ENCODE measurements at places on chromosomes 12 and 14.

DNA sequence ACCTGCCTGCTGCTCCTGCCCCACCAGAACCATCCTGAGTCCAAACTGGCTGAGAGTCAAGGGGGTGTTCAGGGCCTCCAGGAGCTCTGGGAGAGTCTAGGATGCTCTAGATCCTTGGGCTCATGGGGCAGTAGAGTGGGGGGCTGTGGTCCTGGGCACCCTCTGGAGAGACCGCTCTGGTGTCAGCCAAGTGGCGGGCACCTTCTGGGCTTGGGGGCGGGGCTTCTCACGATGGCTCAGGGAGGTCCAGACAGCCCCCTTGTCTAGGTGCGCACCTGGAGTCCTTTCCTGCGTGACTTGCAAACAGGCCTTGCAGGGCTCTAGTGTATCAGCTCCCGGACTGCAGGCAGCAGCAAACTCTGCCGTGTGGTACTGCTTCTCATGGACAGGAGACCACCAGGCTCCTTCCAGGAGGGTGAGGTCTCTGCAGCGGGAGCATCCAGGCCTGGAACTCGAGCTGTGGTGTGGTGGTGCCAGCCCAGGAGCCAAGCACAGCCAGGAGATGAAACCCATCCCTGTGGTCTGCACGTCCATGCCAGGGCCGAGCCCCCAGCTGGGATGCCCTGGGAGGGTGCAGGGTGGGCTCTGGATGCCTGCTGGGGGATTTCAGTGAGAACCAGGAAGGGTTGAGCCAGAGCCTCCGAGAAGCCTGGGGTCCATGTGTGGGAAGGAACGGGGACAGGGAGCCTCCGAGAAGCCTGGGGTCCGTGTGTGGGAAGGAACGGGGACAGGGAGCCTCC, 15.0 kb downstream of the PACS2 start:
- DNase-seq: no peak

GRCh38 chr12:57008178-57008577, 1.8 kb upstream of the ZBTB39 start:
- peak; percentile 45 for DNase-seq

DNA sequence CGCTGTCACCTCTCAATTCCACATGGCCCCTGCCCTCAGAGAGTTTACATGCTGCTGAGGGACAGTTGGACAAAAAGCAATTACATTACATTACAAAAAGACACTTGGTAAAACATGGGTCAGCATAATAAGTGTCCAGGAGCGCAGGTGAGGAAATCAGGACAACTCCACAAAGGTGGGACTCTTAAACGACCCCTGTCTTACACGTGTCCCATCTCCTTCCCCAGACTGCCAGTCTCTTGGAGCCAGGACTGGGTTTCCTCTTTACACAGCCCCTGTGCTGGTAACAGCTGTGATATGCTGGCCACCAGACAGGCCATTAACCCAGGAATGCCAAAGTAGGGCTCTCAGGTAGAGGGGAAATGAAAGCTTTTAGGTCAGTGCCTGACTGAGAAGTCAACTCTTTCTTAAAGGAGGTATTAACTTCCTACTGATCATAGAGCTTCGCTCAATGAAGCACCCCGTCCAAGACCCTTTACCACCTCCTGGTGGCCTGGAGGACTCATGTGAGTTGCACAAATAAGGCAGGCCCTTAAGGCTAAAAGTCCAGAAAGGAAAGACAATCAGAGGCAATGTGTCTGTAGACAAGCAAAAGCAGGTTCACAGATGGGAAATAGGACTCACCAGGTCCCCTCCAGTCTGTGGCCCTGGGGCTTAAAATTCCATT, 55.5 kb downstream of the ANO2 start:
- DNase-seq: no peak

DNA sequence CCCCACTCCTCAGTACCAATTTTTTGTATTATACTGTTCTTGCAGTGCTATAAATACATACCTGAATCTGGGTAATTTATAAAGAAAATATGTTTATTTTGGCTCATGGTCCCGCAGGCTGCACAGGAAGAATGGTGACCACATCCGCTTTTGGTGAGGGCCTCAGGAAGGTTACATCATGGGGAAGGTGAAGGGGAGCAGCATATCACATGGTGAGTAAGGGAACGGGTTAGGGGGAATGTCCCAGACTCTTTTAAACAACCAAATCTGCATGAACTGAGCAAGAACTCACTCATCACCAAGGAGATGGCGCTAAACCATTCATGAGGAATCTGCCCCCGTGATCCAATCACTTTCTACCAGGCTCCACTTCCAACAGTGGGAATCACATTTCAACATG, 40.0 kb downstream of the OSBPL8 start:
- no peak for DNase-seq

GRCh38 chr12:71804505-71804904, 35.1 kb upstream of the TBC1D15 start:
- DNase-seq: no peak

DNA sequence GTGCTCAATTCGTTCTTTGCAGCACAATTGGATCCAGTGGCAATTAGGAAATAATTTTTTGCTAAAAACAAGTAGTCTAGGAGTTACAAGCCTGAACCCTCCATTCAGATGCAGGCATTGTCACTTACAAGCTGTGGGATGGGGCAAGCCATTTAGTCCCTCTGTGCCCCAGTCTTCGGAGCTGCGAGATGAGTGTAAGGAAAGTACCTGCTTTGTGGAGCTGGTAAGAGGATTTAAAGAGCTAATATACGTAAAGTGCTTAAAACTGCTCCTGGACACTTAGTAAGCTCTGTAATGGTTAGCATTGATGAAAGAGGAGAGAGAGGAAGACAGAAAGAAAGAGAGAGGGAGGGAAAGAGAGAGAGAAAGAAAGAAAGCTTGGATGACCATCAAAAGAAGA, 112.5 kb downstream of the LGMN start:
- no peak for DNase-seq

DNA sequence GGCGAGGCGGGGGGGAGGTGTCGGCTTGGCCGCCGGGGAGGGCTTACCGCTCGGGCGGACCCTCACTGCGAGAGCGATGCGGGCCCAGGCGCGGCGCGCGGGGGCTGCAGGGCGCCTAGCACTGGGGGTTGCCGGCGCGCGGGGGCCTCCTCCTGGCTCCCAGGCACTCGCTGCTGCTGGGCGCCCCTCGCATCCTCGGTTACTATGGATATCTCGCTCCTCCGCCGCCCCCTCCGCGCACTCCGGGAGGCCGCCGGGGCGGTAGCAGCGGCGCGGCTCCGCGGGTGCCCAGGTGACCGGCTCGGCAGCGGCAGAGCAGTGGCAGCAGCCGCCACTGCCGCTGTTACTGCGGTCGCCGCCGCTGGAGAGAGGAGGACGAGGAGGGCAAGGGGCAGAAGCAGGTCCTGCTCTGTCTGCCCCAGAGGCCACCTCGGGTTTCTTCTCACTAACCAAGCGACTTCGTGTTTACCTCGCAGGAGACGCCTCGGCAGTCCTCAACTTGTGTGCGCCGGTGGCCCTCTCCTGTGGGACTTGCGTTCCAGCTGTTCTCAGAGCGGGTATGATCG, 250.1 kb downstream of the APAF1 start:
- DNase-seq: no peak

- peak; percentile 62 for DNase-seq
These were observed 28.3 kb downstream of the DYNC1H1 start for GRCh38 chr14:101992708-101993107.

- no peak for DNase-seq
These were observed 91.9 kb downstream of the PCNX1 start for GRCh38 chr14:70999117-70999516.

DNA sequence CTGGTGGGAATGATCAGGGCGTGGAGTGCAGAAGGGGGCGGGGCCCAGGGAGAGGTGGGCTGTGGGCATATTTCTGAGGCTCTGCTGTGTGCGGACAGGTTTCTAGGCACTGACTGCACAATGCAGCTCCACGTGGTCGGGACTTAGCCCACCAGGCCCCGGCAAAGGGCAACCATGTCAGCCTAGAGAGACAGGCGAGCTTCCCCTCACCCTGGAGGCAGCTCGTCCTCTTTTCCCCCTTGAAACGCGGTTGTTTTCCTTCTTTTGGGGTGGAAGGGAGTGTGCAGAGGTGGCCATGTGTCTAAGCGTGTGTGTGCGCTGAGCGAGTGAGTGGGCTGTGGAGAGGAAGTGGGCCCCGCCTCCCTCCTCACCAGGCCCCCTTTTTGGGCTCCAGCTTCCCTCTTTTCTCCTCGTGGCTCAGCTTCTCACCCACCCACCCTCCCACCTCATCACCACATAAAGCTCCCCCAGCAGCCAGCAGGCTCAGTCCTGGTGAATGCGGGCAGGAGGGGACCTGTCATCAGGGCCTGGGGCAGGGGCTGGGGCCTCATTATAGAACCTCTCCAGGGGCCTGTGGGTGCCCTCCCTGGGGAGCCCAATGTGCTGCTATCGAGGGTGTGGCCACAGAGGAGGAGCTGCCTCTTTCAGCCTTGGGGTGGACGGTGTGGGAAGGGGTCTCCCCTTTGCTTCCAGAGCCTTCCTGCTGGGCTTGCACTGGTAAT, 22.0 kb downstream of the LRTM2 start:
- no peak for DNase-seq

GRCh38 chr12:32084017-32084688, 22.5 kb upstream of the BICD1 start:
- DNase-seq: no peak
